NT2/D1 (cell line): ENCODE measurements at places on chromosomes 7 and 10.
A peak's percentile ranks its signal among the peaks of the same experiment; 100 is the strongest.

- DNase-seq = no peak
These were observed 5.2 kb upstream of the HTR7 start for GRCh38 chr10:90862908-90863514.

DNA sequence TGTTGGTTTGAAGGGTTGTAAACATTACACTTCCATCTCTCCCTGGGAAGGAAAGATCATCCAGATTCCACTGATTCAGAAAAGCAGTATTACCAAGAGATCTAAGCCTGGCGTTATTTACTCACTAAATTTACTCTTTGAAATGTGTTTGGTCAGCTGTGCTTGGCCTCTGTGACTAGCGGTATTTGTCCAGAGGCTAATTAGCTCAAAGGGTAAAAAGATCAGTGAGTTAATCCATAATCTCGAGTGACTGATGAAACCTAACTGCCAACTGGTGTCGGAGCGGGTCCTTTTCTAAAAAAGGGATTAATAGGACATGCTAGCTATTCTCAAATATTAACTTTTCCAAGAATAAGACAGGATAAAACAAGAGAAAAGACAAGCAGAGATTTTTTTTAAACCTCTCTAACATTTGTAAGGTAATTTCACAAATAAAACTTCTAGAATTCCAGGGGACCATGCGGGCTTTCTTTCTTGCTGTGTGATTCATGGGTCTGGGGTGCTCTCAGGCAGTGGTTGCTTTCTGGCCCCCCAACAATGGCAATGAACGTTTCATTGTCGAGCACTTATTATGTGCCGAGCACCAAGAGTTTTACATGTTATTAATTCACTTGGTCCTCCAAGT, 247.3 kb upstream of the AOAH start:
- no peak for DNase-seq

- DNase-seq = no peak
These were observed 235.1 kb upstream of the CACNA2D1 start for GRCh38 chr7:82678716-82679115.

GRCh38 chr10:97704341-97704740, 9.2 kb upstream of the MARVELD1 start:
- DNase-seq = no peak

DNA sequence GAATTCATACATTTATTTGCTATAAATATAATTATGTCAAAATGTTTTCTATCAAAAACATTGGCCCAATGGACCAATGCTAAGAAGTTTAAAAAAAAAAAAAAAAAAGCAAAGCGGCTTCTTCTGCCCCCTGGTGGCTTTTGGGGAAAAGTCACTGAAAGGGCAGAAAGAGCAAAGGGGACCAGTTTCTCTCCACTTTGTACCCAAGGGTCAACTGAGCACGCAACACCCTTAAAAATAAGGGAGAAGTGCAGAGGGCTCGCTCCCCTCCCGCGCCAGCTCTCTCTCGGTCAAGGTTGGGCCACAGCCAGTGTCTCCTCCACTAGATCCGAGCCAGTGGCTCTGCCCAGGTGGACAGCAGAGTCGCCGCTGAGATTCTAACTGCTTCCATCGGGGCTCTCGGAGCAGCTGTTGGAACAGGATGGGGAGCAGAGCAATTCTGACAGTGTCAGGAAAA, 136.4 kb upstream of the FGFR2 start:
- no peak for DNase-seq

GRCh38 chr10:98745645-98746044, 298.9 kb upstream of the HPS1 start:
- DNase-seq = peak; percentile 3

DNA sequence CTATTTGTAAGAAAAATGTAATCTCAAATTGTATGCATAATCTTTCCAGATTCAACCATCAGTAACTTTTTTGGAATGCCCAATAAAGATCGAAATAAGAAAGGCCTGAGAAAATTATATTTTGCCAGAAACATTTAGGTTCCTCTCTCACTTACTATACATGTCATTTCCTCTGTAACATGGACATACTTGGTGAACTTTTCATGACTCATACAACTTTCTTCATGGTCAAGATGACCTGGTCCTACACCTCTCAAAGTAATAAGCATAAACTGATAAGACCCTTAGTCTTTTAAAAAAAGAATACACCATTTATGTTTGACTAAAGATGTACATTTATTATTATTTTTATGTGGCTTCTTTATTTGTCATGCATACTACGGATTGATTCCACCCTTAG, 125.3 kb downstream of the REEP3 start:
- no peak for DNase-seq

DNA sequence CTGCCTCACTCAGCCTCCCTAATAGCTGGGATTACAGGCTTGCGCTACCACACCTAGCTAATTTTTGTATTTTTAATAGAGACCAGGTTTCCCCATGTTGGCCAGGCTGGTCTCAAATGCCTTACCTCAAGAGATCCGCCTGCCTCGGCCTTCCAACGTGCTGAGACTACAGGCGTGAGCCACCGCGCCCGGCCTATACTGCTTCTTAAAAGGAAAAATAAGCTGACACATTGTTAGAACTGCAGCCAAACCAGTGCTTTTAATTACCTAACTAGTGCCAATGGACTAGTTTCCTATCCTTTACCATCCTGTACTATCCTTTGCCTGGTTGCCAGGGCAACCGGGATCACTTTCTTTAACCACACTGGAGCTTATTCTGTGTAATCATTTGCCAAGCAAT, 108.0 kb downstream of the LRRTM3 start:
- no peak for DNase-seq

- no peak for DNase-seq
These were observed 5.2 kb downstream of the ATG9B start for GRCh38 chr7:151019130-151019447.

- DNase-seq = no peak
These were observed 2.1 kb upstream of the UNCX start for GRCh38 chr7:1230411-1231213.

GRCh38 chr10:31133792-31134310, 102.2 kb upstream of the ZNF438 start:
- DNase-seq = peak; percentile 49

GRCh38 chr7:88681682-88682081, 77.8 kb upstream of the ZNF804B start:
- no peak for DNase-seq
